Stimulated activated CD4-positive, alpha-beta T cell treated with anti-CD3 and anti-CD28 coated beads, Interleukin-15, amount 100 ng/mL, for 1 hour (primary cell): ENCODE measurements at places on chromosomes 1 and 21.

GRCh38 chr1:92587445-92587844 lies 100.7 kb upstream of the GFI1 start:
- DNase-seq: no peak

DNA sequence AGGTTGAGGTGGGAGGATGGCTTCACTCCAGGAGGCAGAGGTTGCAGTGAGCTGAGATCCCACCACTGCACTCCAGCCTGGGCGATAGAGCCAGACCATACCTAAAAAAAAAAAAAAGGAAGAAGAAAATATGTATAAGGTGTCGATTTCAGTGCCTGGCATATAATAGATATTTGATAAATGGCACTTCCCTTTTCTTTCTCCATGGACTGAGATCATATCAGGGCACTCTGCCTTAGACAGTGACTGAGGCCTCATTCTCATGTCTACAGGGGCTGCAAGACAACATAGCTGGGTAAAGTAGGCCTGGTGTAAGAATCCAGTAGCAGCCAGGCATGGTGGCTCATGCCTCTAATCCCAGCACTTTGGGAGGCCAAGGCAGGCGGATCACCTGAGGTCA lies 21.2 kb downstream of the PCAT6 start:
- no peak for DNase-seq

DNA sequence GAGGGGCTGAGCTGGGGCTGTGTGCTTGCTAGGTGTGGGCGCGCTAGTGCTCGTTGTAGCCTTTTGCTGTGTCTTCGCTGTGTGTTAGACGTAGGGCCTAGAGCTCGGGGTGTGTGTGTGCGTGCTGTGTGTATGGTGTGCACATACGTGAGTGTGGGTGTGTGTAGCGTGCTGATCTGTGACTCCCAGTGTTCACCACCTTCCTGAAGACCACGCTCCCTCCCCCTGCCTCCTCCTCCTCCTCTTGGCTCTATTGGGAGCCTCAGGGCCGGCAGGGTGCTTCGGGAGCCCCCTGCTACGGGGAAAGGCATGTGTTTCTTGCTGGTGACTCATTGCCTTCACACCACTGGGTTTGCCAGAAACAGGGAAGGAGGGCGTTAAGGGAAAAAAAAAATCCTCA lies 9.4 kb upstream of the KCNC4 start:
- no peak for DNase-seq

DNA sequence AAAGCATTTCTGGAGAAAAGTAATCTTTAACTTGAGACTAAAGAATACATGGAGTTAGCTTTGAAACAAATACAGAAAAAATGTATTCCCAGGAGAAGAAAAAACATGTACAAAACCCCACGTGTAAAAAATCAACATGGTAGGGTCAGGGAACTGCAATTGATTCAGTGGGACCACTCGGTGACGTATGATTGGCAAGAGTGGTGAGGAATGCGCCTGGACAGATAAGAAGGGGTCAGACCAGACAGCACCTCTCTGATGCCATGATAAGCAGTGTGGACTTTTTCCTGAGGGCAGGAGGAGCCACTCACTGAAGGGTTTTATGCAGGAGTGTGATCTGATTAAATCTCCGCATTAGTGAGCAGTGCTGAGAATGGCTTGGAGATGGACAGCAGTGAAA lies 142.5 kb downstream of the DAB1 start:
- no peak for DNase-seq

- DNase-seq: no peak
These were observed 65.5 kb downstream of the DMRTB1 start for GRCh38 chr1:53524428-53525375.

DNA sequence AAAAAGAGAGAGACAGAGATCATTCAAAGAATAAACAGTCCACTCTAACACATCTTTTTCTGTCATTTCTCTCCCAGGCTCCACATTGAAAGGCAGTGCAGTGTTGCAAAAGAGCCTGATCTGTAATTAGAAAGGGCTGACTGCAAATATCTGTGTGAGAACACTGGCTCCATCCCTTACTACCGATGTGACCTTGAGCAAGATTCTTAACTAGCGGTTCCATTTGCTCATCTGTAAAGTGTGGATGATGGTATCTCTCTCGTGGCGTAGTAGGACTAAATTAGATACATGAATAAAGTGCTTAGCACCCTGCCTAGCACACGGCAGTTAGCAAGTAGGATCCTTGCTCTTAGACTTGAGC lies 26.9 kb upstream of the SLC44A3 start:
- DNase-seq: no peak

DNA sequence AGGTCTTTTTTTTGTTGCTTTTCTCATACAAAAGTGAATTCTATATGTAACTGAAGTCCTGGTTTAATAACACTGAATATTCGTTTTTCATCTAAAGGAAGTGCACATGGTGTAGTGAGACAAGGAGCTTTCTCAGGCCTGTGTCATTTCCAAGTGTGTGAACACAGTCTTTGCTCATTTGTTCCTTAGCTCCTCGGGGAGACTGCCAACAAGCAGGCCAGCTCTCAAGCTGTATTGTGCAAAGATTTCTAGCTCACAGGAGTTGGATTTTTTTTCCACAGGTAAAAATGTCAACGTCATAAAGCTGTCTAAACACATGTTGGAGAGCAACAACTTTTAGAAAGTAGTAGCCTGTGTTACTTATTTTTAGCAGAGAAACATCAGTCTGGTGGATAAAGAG lies 87.8 kb upstream of the S1PR1 start:
- no peak for DNase-seq

DNA sequence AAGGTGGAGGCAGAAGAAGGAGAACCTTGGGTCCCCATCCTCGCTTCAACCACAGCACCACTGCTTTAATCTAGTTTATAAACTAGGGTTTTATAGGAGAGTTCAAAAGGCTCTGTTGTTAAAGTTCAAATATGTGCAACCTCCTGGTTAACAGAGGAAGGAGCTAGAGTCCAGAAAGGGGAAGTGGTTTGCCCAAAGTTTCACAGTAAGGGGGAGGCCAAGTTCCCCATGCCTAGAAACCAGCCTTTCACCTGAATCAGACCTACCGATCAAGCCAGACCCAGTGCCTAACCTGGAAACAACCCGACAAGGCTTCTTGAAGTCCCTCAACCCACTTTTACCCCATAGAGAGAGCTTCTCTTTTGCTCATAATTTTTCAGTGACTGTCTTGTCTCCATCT lies 106.5 kb downstream of the PLPP3 start:
- DNase-seq: no peak

DNA sequence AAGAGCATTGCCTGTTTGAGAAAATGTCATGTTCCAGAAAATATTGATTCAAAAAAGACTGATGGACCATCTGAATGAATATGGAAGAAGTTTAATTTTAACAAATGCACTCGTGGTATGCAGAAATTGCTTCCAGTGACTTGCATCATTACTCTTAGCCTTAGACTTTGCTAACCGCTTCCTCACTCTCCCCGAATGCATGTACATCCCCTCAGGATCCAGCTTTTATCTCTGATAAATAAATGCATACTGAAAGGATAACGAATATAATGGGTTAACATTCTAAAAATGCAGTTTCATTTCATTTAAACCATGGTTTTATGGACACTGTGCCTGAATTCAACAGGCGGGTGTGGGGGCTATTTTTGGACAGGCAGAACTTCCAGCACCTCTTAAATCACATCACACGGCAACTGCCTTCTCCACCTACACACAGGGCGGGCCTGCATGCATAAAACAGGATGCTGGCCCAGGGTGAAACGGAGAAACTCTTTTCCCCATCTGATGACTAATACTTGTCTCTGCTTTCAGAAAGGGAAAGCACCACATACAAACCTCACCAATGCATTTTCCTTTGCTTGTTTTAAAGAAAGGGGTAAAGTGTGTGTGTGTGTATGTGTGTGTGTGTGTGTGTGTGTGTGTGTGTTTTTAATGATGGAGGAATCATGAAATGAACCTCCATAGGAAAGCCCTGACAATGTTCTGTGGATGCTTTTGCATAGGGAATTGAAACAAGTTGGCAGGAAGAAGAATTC lies 48.7 kb downstream of the SPAG17 start:
- DNase-seq: no peak

GRCh38 chr1:27416387-27417111 lies 24.1 kb downstream of the GPR3 start:
- DNase-seq: no peak

DNA sequence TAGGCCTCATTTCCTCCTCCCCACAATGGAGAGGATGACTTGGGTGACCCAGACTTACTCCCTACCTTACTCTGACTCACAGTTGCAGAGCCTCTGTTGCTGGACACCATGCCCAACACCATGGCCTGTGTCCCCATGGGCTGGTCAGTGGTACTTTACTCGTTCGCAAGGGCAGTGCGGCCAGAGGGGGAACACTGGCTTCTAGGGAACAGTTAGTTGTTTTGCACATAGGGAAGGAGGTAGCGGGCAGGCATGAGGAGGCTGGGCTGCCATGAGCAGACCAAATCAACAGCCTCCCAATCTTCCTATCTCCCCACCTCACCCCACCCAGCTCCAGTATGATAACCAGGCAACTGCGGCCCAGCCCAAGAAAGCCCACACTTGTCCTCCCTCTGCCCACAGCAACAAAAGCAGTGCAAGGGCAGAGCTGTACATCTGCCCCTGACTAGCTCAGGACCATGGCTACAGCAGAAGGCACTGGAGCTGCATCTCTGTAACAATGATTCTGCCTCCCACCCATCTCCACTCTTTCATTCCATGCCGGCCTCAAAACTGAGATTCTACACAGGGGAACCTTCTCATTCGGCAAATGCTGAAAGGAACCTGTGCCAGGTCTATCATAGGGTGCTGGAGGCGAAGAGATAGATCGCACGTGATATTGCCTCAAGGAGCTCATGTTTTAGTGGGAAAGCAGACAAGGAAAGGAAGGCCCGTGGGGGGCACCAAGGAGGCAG lies 18.6 kb downstream of the TAL1 start:
- DNase-seq: no peak
